ENCODE measurements at places on chromosomes 11 and 22.

DNA sequence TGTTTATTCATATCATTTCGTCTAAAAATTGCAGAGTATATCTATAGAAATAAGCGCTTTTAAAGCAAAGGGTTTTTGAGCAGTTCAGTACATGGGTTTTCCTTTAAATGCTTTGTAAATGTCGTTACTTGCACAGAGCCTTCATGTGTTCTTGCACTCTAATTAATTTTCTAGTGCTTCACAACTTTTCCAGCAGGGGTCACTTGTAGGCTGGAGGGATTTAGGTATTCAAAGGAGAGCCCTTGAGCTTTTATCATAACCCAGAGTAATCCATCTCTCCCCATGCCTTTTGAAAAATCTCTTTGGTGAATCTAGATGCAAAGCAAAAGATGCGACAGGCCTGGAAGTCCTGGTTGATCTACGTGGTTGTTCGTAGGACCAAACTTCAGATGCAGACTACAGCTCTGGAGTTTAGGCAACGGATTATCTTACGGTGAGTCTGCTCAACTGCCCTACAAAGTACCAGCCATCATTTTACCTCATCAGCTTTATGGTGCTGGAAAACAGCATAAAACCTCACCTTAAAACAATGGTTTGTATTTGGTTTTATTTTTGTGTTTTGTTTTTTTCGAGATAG lies 60.4 kb downstream of the SFI1 start:
- DNase-seq, result no peak

DNA sequence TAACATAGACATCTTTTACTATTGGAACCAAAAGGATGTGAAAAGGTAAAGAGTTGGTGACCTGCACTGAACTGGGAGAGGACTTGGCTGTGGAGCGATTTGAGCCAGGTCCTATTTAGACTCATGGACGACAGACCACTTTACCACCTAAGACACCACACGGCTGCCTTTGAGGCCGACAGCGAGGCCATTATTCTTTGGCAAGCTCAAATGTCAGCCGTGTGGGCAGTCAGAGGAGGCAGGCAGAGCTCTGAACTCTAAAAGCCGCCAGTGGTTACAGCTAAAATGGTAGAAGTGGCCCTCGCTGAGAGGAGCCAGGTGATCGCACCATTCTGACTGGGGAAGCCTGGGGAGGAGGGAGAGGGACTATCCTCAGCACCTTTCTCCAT lies 50.5 kb downstream of the SCUBE1 start:
- no peak for DNase-seq

- no peak for DNase-seq
Observed at GRCh38 chr11:126733685-126734084, 266.9 kb downstream of the KIRREL3 start.

GRCh38 chr11:65381716-65382032 lies 772 bp downstream of the SLC25A45 start:
- no peak for DNase-seq

GRCh38 chr11:117076941-117077691 lies 21.1 kb downstream of the SIK3 start:
- no peak for DNase-seq

DNA sequence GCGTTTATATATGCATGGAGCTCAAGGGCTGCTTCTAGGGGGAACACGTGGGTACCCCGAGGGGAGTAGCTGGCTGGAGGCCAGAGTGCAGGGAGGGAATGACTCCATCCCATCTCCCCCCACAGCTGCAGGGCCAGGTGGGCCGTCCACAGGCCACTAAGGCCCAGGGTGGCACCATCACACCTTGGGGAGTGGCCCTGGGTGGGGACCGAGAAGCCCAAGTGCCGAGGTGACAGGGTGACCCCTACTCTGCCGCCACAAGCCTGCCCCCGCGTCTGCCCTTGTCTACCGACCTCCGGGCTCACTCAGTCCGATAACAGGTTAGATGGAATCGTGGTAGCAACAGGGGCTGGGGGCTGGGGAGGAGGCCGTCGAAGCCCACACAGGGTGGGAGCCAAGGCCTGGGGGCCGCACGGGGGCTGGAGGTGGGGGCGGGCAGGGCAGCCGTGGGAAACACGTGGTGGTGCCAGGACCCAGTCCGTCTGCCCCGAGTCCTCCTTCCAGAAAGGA lies 125.7 kb downstream of the KCNQ1OT1 start:
- no peak for DNase-seq

GRCh38 chr22:24003887-24004286 lies 1.4 kb downstream of the GSTT4 start:
- DNase-seq, result no peak

DNA sequence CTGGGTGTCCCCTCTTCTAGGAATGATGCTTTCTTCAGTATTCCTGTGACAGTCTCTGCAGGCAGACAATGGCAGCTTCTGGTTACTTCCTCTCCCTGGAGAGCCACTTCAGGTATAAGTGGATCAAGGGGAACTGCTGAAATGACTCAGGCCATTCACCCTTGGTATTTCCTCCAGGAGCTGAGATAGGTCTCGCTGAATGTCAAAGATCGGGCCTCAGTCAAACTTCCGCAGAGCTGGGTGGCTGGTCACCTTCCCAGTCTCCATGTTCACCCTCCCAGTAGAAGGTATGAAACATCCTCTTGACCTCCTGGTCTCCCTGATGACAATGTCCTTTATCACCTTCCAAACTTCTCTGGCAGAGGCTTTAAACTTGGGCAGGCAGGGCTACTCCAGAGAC lies 1.8 kb upstream of the ANKK1 start:
- no peak for DNase-seq

DNA sequence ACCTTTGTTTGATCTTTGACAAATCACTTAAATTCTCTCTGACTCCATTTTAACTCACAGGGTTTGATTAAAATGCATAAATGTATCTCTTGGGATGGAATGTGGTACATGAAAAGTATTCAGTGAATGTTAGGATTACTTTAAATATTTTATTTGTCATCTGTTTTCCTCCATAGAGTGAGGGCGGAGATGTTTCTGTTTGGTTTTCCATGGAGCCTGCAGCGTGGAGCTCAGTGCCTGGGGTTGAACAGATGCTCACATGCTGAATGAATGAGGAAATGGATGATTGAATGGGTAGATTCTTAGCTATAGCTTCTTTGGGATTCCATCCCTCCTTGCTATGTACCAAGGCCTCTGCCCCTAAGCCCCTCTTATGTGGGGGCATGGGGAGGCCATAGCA lies 10.0 kb downstream of the TSPAN18 start:
- DNase-seq, result no peak
